Activated T-cell treated with anti-CD3 and anti-CD28 coated beads for 4 hours (primary cell): ENCODE measurements at places on chromosomes 11 and 22.

- DNase-seq: no peak
Measured at GRCh38 chr11:846496-847098, 3.9 kb downstream of the TSPAN4 start.

DNA sequence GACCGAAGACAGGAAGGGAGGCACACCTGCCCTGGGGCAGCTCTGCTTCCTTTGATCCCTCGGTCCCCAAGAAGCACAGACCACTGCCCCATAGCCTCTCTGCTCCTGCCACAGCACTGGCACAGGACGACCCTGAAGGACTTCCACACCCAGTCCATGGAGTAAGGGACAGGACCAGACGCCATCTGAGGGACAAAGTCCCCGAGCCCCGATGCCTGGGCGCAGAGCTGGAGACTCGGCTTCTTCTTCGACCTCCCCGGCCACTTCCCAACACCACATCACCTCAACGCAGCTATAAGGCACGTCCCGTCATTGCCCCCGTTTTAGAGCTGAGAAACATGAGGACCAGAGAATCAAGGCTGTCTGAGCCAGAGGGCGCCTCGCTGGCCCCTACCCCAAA, 310.5 kb downstream of the BRD1 start:
- no peak for DNase-seq

DNA sequence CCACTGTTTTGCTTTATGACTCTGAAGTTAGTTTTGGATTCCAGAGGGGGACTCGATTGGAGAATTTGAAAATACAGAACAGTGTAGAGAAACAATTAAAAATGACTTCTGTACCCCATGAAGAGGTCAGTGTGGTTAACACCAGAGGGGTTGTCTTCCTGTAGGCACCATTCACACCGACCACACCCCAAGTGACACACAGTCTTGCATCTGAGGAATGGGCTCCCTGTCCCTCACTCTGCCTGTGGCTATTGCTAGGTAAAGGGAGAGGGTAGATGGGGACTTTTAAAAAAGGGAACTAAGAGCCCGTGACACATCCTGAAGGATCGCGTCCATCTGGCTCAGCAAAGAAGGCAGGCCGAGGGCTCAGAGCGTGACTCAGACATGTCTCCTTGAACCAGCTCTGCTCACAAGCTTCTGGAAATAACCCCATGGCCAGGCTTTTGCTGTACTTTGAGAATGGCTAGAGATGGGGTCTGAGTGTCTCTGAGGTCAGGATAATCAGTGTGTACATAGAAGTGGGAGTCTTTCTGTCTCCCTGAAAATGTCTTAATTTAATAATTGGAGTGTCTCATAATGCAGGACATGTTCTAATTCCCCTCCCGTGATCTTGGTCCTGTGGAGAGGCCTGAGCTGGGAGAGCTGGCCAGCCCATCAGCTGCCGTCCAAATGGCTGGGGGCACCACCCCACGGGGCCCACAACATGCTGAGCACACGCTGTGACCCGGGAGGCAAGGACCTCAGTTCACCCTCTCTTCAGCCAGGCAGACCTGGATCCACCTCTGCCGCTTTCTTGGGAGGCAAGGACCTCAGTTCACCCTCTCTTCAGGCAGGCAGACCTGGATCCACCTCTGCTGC, 39.3 kb downstream of the SGSM1 start:
- no peak for DNase-seq

DNA sequence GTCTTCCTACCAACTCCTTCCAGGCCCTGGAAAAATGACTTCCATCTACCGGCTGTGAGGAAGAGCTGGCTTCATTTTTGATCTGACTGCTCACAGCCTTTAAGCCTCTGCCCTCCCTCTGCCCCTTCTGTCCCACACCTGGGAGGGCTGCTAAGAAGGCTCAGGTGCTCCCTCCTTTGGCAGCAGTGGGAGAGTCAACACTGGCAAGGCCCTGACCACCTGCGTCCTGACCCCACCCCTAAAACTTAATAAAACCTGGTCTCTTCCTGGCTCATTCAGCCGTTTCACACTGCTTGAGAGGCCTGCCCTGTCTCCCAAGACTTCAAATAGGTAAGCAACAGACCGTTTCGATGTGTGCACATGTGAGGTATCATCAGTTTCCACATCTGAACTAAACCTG, 52.1 kb upstream of the NFRKB start:
- no peak for DNase-seq

- DNase-seq: no peak
Measured at GRCh38 chr11:32891657-32892354, 805 bp upstream of the QSER1 start.

DNA sequence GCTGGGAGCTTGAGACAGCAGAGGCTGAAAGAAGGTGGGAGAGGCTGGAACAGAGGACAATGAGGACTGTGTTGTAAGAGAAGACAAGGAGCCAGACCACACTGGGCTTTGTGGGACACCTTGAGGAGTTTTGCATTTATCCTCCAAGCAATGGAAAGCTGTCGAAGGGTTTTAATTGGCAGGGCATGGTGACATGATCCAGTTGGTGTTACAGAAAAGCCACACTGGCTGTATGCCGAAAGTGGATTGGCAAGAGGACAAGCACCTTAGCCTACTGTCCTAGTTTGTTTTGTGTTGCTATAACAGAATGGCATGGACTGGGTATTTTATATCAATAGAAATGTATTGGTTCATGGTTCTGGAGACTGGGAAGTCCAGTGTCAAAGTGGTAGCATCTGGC, 14.0 kb upstream of the APLNR start:
- no peak for DNase-seq

- no peak for DNase-seq
Measured at GRCh38 chr11:77503006-77503405, 29.1 kb upstream of the PAK1 start.

- no peak for DNase-seq
Measured at GRCh38 chr22:27399161-27399560, 402.4 kb downstream of the MN1 start.

DNA sequence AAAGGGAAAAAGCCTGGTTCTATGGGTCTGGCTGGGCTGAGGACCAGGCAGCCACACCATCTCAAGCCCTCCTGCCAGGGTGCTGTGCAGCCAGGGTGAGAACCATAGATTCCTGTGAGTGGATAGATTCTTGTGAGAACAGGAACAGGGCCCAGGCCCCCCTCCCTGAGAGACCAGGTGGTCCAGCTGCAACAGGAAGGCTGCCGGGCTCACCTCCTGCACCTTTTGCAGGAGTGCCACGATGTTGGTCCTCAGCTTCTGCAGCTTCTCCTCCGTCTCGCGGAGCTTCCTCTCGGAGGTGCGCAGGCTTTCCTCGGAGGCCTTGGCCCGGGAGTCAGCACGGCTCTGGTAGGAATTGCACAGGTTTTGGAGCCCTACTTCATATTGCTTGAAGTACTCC, 40.8 kb downstream of the MORC2 start:
- DNase-seq: no peak

GRCh38 chr11:70103256-70103975, 25.3 kb downstream of the ANO1 start:
- DNase-seq: no peak

DNA sequence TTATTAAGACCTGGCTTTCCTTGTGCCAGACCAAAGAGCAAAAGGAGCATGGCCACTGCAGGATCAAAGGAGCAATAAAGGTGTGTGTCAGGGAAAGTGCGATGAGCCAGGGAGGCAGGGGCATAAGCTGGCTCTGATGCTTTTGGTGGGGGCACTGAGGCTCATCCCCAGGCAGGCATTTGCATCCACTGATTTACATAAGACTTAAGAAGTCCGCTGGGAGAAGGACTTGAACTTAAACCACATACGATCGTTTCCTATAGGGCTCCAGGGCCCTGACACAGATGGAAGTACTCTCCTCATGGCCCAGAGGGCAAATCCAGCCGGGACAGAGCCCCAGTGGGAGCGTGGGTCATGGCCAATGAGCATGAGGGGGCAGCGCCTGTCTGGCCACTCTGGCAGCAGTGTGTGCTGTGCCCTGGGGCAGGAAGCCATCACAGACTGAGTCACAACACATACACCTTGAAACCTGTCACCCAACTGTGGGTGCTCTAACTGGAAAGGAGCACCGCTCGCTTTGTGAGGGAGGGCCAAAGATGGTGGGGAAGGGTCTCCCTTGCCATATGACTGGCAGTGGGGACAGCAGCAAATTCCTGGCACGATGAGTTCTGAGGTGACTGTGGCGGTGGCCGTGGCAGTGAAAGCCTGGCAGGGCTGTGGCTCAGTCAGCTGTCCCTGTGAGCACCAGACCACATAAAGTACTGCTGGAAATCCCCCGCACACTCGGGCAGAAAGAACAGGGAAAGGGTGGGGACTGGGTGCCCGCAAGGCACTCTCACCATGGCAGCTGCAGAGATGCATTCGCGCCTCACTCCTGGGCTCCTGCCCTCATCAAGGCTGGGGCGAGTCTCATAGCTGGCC, 79.4 kb upstream of the LMO1 start:
- DNase-seq: no peak

- DNase-seq: no peak
Measured at GRCh38 chr11:106238704-106239360, 161.4 kb downstream of the AASDHPPT start.

DNA sequence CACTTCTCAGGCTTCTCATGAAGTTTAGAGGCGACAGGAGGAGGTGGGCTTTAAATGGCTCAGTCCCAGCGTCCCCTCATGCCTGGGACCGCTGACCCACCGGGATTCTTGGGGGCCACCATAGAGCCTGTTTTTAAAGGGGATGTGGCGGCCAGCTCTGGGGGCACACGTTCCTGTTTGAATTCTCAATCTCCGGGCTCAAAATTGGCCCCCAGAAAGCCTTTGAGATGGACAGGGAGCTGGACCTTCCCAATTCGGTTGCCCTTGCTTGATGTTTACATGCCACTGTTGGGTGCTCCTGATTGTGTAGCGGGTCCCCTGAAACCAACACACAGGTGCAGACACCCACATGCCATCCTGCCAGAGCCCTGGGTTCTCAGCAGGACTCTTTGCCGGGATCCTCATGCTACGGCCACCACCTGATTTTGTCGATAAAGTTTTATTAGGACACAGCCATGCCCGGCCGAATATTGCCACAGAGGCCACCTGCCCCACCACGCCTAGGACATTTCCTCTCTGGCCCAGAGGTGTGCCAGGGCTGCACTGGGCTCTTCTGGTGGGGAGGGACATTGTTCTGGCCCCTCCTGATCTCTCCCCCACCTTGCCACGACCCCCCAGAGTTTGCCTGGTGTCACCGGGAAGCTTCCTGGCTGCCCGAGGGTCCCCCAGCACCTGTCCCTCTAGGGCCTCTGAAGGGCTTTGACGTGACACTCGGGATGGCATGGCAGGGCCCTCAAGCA, 71.6 kb downstream of the KCNQ1 start:
- DNase-seq: no peak

GRCh38 chr22:48500471-48501230, 1327.0 kb downstream of the BRD1 start:
- no peak for DNase-seq

GRCh38 chr11:78796956-78797355, 222.3 kb upstream of the NARS2 start:
- no peak for DNase-seq

DNA sequence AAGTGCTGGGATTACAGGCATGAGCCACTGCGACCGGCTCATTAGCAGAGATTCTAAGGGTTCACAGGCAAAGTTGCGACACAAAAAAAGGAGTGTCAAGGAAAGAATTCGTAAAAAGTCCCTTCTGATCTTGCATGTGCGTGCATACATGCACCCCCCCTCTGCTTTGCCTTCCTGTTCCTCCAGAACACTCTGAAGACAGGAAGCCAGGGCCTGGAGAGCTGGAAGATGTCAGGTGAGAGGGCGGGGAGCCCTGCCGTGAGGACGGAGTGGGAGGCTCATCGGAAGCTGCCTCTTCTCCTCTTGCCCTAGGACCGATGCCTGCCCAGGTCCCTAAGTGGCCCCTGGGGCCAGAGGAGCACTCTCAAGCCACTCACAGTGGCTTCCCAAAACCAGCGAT, 89.1 kb downstream of the LARGE1 start:
- no peak for DNase-seq

DNA sequence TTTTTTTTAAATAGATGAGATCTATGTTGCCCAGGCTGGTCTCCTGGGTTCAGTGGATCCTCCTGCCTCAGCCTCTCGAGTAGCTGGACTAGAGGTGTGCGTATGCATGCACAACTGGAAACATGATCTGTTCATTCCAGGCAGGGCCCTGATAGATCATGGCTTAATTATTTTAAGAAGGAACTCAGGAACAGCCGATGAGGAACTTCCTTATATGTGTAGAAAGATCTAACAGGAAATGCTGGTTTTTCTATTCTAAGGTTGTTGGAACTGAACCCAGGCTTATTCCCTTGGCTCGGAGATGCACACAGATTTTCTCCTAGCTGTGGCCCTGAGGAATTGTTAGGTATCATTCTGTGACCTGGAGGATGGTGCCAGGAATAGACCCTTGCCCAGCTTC, 32.4 kb downstream of the SPECC1L start:
- no peak for DNase-seq

- DNase-seq: no peak
Measured at GRCh38 chr11:18145025-18145424, 12.7 kb downstream of the MRGPRX3 start.

- DNase-seq: no peak
Measured at GRCh38 chr11:70033711-70034070, 44.4 kb upstream of the ANO1 start.

- DNase-seq: no peak
Measured at GRCh38 chr22:18067548-18068341, 10.0 kb upstream of the PEX26 start.

- DNase-seq: no peak
Measured at GRCh38 chr22:35782504-35782903, 64.8 kb downstream of the APOL5 start.

DNA sequence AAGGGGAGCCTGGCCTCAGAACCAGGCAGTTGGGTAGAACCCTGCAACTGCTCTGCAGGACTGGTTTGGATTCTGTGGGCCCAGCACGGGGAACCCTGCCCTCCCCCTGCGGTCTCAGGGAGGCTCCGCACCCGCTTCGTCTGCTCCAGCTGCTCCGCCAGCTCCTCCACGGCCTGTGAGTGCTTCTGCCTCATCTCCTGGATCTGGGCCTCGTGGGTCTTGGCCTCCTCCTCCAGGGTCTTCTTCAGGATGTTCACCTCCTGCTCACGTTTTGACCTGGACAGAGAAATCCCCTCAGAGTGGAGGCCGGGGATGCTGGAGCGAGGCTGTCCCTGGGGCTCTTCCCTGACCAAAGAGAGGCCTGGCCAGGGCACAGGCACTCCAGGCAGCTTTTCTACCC, 41.9 kb downstream of the APOL1 start:
- DNase-seq: no peak

- DNase-seq: no peak
Measured at GRCh38 chr11:80186692-80187091, 745.9 kb upstream of the TENM4 start.

- no peak for DNase-seq
Measured at GRCh38 chr22:41407433-41407832, 25.7 kb downstream of the TEF start.

GRCh38 chr11:130197386-130198035, 37.9 kb downstream of the ST14 start:
- no peak for DNase-seq
